ENCODE measurements at places on chromosomes 16 and 17. TPM values are rescaled to one million over a fixed set of nuclear protein-coding genes. Genes with fewer than 3 reads are reported as not detected.

Gene CASKIN1
- total RNA-seq = 7.3 TPM

Gene KCNG4
- 1.8 TPM for total RNA-seq

Gene CMTM1
- total RNA-seq = 4.3 TPM

Gene ABCA10
- 10.1 TPM for total RNA-seq

Gene FOXJ1
- 1.6 TPM for total RNA-seq

Gene SPATA32
- not detected for total RNA-seq

Gene MMP28
- total RNA-seq = 4.2 TPM

Gene FAM83G
- 3.2 TPM for total RNA-seq

Gene PRCD
- total RNA-seq = 14.3 TPM

Gene PCGF2
- total RNA-seq = 13.9 TPM

Gene ITGAX
- 1.8 TPM for total RNA-seq

Gene TUBG2
- 17.0 TPM for total RNA-seq

Gene SHBG
- 1.3 TPM for total RNA-seq

Gene SLC13A2
- total RNA-seq = 1.3 TPM

Gene NPB
- 4.9 TPM for total RNA-seq

Gene HOXB5
- not detected for total RNA-seq

Gene KRTAP4-12
- not detected for total RNA-seq

Gene CNGB1
- 50.7 TPM for total RNA-seq

Gene ASPHD1
- 4.8 TPM for total RNA-seq

Gene KRTAP2-2
- total RNA-seq = not detected

Gene KRT13
- 200 TPM for total RNA-seq

Gene KRT39
- total RNA-seq = 0.44 TPM

Gene CCL1
- total RNA-seq = not detected

Gene NPIPA3
- 1.0 TPM for total RNA-seq

Gene EVPL
- 5.5 TPM for total RNA-seq

Gene KCNJ18
- not detected for total RNA-seq

Gene C16orf92
- not detected for total RNA-seq

Gene CD300LB
- total RNA-seq = 0.71 TPM

Gene DBF4B
- 13.0 TPM for total RNA-seq

Gene PSMB10
- total RNA-seq = 10.1 TPM

Gene FHOD1
- total RNA-seq = 13.1 TPM

Gene GUCY2D
- total RNA-seq = 26.8 TPM

Gene SLC13A5
- total RNA-seq = 3.6 TPM

Gene TBX6
- 0.66 TPM for total RNA-seq

Measured in camera-type eye (tissue), 1 donor.